Dermis microvascular lymphatic vessel endothelial cell (primary cell): ENCODE measurements at places on chromosomes 11 and 22. TPM values are rescaled to one million over a fixed set of nuclear protein-coding genes. Genes with fewer than 3 reads are reported as not detected.

Gene ASRGL1
- total RNA-seq: 8.6 and 9.6 TPM in 2 replicates

Gene OR4D9
- total RNA-seq: not detected in 2 replicates

- no peak for DNase-seq
Observed at GRCh38 chr11:84673753-84674152, 953.4 kb downstream of the DLG2 start.

DNA sequence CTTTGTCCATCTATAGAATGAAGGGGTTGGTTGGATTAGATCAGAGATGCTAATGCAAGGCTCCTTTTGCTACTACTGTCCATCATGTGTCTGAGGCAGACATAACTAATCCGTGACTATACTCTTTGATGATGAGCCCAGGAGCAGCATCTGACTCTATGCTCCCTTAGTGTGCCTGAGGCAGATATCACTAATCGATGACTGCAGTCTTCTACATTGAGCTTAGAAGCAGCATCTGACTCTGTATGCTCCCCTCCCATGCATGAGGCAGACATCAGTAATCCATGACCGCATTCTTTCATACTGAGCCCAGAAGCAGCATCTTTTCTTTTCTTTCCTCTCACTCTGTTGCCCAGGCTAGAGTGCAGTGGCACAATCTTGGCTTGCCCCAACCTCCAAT, 4.2 kb downstream of the TCN2 start:
- no peak for DNase-seq

DNA sequence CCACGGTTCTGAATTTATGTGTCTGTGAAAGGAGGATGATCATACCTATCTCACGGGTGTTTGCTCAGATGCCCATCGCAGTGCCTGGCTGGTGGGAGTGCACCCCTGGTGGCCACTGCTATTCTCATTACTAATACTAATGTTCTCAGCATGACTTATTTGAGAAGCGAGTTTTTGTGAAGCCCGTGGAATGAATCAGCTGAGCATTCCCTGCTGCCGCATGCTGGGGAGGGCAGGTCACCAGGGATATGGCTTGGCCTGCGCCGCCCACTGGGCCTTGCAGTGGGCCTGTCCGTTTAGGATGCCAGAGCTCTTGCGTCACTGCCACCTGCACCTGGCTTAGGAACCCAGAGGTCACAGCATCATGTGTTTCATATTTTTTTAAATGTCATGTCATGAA, 16.9 kb downstream of the CTTN start:
- DNase-seq: no peak

DNA sequence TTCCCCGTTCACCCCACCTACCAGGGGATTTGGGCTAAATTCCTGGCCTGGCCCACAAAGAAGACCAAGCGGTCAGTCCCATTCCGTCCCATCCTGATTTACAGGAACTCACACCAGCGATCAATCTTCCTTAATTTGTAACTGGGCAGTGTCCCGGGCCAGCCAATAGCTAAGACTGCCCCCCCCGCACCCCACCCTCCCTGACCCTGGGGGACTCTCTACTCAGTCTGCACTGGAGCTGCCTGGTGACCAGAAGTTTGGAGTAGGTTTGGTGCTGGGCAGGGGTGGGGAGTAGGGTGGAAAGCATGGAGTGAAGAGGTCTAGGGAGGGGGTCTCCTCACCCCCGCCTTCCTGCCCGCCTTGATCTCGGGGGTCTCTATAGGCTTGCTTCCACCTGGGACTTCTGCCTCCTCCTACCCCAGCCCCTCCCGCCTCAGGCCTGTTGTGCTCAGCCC, at the start of gene SERPING1:
Gene SERPING1, plus strand, starts transcription at position 225 of the 455 bp plus-strand sequence. CDS start 586 bp downstream, outside the sequence.
- no peak for DNase-seq

- DNase-seq: peak; percentile 95
Observed at GRCh38 chr11:65498977-65499712, at the start of gene MALAT1. MALAT1 (plus strand) TSS chr11:65499045.

GRCh38 chr11:44261800-44262591, 47.9 kb downstream of the ALX4 start:
- no peak for DNase-seq
